GM04503 (cell line): ENCODE measurements at places on chromosomes 5 and 9.
A peak's percentile ranks its signal among the peaks of the same experiment; 100 is the strongest.

- DNase-seq, result peak; percentile 87
Observed at GRCh38 chr9:121350993-121351561, 19.0 kb downstream of the STOM start.

DNA sequence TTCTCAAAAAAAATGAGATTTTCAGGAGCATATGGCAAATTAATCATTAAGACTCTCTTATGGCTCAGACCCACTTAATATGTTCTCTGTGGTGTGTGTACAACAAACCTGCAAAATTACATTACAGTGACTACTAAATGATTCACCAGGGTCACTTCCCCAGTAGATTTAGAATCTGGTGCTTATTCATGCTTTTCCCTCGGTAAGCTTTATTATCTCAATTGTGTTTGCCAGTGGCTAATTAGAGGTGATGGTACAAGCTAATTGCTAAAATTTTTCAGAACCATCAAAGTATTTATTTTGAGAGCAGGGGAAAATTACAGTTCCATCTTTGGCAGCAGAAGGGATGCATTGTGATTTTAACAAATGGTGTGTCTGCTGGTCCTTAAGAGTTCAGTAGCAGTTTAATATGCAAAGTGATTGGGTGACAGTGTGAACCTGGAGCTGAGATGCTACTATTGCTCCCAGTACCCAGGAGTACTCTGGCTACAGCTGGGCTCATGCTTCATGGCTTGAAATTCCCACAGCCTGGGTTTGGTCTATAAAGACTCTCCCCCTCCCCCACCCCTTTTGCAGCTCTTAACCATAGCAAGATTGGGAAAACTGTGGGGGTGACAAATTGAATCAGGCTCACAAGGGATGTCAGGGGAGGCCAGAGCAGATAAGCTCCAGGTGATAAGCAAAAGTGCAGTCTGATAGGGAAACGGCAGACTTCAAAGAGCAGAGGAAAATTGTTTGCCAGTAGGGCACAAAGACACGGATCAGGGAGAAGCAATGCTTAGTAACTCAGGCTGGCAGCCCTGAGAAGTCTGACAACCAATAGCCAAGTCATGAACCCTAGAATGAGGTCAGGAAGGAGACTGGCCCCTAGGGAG is 92.8 kb upstream of the RAD23B start:
- no peak for DNase-seq

- no peak for DNase-seq
Observed at GRCh38 chr5:140408750-140409241, 7.2 kb downstream of the ANKHD1 start.

DNA sequence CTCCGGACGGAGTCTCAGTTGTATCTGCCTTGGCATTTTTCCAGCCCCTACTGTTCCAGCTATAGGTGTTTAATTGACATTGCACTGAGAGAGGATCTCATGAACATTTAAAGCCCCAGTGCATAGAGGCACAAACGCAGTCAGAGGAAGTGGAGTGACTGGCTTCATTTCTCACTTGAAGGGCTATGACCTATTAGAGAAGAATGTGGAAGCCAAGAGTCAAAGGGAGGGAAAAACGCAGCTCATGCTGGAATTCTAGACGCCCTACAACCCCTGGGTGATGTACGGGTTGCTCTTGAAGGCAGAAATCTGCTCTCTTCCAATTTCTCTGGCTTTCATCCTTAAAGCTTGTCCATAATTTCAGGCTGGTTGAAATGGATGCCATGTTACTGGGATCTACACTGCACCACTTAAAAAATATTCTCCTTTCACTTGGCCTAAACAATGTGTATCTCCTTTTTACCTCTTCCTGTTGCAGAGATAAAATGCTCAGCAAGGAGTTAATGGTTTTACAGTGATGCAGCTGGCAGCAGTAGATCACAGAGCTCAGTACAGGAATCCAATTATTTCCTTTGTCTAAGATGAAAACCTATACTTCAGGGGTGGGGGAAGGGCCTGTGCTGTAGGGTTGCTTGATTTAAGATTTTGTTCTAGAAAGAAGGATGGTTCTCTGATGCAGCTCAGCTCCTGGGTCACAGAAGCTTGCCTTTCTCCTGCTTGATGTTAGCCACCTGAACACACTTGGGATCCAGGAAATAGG is 61.8 kb upstream of the MAMDC2 start:
- no peak for DNase-seq

DNA sequence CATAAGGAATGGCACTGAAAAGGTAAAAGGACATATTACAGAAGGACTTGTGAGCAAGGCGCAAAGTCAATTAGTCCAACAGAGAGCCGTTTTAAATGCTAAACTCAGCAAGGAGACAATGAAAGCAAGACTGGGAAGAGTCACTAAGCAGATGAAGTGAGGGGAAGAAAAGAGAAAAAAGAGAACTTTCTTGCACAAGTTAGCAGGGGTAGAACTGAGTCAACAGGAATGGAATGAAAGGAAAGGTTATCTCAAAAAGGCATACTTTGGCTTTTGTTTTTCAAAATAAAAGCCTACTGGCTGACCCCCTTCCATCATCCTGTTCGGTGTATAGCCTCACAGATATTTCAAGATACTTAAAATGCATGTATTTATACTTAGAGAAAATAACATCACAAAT is 75.0 kb downstream of the NR6A1 start:
- no peak for DNase-seq

GRCh38 chr9:79663878-79664277 is 92.1 kb downstream of the TLE4 start:
- DNase-seq, result no peak

DNA sequence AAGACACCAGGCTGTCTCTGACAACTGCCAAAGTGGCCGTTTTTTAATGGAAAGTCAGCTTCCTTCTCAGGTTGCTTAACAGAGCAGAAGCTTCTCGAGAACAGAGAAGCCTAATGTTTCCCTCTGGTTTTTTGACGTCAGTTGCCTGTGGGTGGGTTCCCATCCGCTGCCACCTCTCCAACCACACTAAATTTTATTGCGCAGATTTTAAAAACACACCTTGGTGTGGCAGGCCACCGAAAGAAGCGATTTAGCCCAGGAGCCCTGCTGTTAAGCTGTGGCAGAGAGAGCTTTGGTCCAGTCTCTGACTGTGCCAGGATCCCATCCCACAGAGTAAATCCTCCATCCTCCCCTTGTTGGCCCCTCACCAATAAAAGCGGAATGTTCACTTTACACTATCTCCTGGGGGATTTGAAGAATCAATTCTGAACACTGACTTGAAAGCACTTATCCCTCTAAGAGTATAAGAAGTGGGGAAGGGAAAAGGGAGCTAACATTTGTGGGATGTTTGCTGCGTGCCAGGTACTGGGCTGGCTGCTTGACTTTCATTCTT is 181.6 kb downstream of the AOPEP start:
- DNase-seq, result no peak

GRCh38 chr5:64505769-64506566 is at the start of gene RGS7BP:
TSS of gene RGS7BP (plus strand) at chr5:64506015. CDS start at chr5:64506625, 610 bp downstream.
- DNase-seq, result no peak

GRCh38 chr5:180119903-180120236 is 48.3 kb upstream of the RNF130 start:
- no peak for DNase-seq

- DNase-seq, result no peak
Observed at GRCh38 chr5:135107986-135108385, 74.0 kb upstream of the PITX1 start.

- no peak for DNase-seq
Observed at GRCh38 chr5:59149827-59150226, 567.0 kb downstream of the RAB3C start.

- DNase-seq, result no peak
Observed at GRCh38 chr5:17001428-17001827, 65.3 kb upstream of the MYO10 start.

DNA sequence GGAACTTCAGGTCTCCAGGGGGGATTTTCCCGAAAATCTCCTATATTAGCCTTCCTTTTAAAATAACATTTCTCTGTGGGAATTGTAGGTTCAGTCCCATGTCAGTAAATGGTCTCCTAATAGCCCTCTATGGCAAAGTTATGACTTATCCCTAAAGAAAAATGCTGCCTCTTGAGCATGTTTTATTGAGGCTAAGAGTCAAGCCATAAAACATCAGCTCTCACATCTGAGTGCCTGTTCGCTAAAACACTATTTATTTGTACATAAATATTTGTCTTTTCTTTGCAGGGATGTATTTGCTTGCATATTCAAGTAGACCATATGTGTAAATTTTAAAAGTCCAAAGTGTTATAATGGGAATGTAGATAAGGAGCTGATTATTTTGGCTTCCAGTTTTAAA is 160.4 kb downstream of the PRDM6 start:
- no peak for DNase-seq
